ENCODE measurements at places on chromosomes 2 and 18.

DNA sequence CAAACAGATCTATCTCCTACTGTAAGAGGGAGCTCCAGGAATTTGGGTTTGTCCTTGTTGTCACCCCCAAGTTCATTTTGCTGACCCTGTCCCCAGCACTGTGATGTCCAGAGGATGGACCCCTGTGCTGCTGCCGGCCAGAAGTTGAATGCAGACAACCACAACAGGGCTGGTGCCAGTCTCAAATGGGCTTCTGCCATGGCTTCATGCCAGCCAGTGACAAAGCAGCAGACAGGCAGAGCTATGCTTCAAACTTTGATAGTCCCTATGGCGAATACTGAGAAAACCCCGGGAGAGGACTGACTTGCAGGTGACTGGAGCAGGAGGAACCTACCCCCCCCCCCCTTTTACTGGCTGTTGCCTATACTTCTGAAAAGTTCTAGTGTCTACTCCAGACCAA lies 3.2 kb downstream of the SMAD7 start:
- H3K27me3 ChIP-seq, result no peaks in the 10 kb centered on the region
- peak overlapping the region; percentile 99 for H3K4me3 ChIP-seq
- H3K36me3 ChIP-seq, result peaks cover 33% of the 10 kb centered on the region
- H3K4me1 ChIP-seq, result peaks cover 25% of the 10 kb centered on the region
- peak overlapping the region; percentile 26 for H3K27ac ChIP-seq

- no peaks in the 10 kb centered on the region for H3K36me3 ChIP-seq
- DNase-seq, result no peak
- peaks cover 8% of the 10 kb centered on the region for H3K27me3 ChIP-seq
- no peaks in the 10 kb centered on the region for H3K4me1 ChIP-seq
- H3K27ac ChIP-seq, result no peak overlapping the region
- no peak overlapping the region for H3K4me3 ChIP-seq
Observed at GRCh38 chr2:206217166-206217565, 57.3 kb upstream of the ZDBF2 start.

- H3K27ac ChIP-seq, result no peak overlapping the region
- H3K4me1 ChIP-seq, result peaks cover 5% of the 10 kb centered on the region
- H3K27me3 ChIP-seq, result no peaks in the 10 kb centered on the region
- no peak overlapping the region for H3K4me3 ChIP-seq
- no peaks in the 10 kb centered on the region for H3K36me3 ChIP-seq
- no peak for DNase-seq
Observed at GRCh38 chr18:56256659-56257058, 381.7 kb downstream of the TXNL1 start.

DNA sequence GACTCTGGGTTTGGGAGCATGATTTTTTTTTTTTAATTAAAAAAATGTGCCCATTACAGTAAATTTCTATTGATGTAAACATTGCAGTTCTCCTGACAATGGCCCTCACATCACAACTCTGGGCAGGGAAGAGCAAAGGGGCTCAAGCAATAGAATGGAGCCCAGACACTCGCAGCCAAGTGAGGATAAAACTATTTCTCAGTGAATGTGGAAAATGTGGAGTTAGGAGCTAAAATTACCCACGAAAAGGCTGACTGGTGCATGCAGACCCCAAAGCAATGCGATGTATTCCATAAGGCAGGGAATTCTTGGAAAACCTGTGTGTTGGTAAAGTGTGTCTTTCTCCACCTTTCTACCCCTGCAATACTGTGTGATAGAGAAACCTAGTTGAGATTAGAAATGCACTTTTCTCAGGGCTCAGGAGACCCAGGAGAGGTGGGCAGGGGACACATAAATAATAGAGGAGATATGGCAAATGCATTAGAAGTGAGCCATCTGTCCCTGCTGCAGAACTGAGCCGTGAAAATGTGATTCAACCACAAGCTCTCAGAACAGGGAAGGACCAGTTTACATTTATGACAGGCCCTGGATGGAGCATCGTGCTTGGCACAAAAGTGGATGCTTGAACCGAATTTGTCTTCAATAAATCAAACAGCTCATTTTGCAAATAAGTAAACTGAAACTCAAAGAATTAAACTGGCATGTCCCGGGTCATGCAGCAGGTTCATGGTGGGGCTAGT lies 100.1 kb downstream of the MYCN start:
- no peak overlapping the region for H3K4me3 ChIP-seq
- H3K27me3 ChIP-seq, result no peaks in the 10 kb centered on the region
- H3K27ac ChIP-seq, result no peak overlapping the region
- no peaks in the 10 kb centered on the region for H3K36me3 ChIP-seq
- no peak for DNase-seq

DNA sequence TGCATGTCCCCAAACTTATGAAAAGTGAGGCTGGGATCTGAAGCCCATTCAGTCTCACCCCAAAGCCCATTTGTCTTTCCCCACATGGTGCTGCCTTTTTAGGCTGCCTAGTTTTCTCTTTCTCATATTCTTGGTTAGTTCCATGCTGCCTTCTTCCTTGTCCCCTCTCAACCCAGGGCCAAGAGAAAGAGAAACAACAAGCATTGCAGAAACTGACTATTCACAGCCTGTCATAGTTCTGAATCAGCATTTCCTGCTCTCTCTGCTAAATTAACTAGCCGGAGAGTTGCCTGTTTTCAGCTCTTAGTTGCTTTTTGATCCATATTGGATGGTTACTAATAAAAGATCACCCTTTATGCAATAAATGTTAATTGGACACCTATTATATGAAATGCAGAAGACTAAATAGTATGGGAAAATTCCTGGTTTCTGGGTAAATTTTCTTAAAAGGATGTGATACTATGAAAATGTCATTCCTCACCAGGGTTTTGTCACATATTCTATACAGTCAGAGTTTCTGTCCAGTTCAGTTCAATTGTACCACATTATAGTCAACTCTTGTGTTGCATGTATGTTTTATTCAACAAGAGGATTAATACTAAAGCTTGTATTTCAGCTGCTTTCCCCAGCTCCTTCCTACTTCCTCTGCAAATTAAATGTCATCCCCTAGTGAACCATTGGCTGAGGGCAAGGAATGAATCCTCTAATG lies 246.5 kb downstream of the GALR1 start:
- DNase-seq, result no peak
- H3K36me3 ChIP-seq, result no peaks in the 10 kb centered on the region
- H3K4me1 ChIP-seq, result no peaks in the 10 kb centered on the region
- H3K27ac ChIP-seq, result no peak overlapping the region
- H3K27me3 ChIP-seq, result no peaks in the 10 kb centered on the region

- H3K36me3 ChIP-seq, result peaks cover 2% of the 10 kb centered on the region
- DNase-seq, result peak; percentile 31
- peak overlapping the region; percentile 97 for H3K4me3 ChIP-seq
- H3K4me1 ChIP-seq, result peaks cover 1% of the 10 kb centered on the region
- peak overlapping the region; percentile 99 for H3K27ac ChIP-seq
- H3K27me3 ChIP-seq, result no peaks in the 10 kb centered on the region
Observed at GRCh38 chr2:32358111-32358482, 1.3 kb downstream of the BIRC6 start.

- DNase-seq, result no peak
- no peaks in the 10 kb centered on the region for H3K27me3 ChIP-seq
- H3K36me3 ChIP-seq, result no peaks in the 10 kb centered on the region
- peaks cover 8% of the 10 kb centered on the region for H3K4me1 ChIP-seq
- no peak overlapping the region for H3K27ac ChIP-seq
- H3K4me3 ChIP-seq, result no peak overlapping the region
Observed at GRCh38 chr2:43058726-43059110, 167.7 kb downstream of the ZFP36L2 start.

DNA sequence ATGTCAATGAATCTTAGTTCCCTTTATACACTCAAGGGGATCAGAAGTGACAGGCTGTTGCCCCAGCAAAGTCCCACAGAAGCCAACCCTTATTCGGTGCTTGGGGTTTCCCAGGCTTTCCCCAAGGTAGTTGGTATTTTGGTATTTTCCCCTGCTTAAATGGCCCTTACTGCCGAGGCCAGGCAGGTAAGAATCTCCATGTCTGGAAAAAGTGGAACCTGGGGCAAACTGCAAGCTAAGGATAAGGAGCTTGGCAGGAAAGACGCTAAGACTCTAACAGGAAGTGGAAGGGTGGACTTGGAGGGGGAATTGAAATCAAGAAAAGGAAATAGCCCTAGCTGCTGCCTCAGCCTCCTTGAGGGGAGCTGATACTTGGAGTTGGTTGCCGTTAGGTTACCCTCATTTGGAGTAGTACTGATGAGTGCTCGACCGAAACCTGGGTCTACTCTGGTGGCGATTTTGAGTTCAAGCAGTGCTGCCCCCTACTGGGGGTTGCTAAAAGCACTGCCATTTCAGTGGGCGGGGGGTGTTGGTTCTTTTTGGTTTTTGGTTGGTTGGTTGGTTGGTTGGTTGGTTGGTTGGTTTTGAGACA lies 3.3 kb upstream of the GPBAR1 start:
- no peak overlapping the region for H3K27ac ChIP-seq
- H3K36me3 ChIP-seq, result peaks cover 29% of the 10 kb centered on the region
- peaks cover 14% of the 10 kb centered on the region for H3K4me1 ChIP-seq
- no peak overlapping the region for H3K4me3 ChIP-seq
- no peak for DNase-seq
- no peaks in the 10 kb centered on the region for H3K27me3 ChIP-seq

GRCh38 chr2:30981510-30981909 lies 156.7 kb downstream of the GALNT14 start:
- no peak overlapping the region for H3K4me3 ChIP-seq
- no peak overlapping the region for H3K27ac ChIP-seq
- no peak for DNase-seq
- no peaks in the 10 kb centered on the region for H3K4me1 ChIP-seq

DNA sequence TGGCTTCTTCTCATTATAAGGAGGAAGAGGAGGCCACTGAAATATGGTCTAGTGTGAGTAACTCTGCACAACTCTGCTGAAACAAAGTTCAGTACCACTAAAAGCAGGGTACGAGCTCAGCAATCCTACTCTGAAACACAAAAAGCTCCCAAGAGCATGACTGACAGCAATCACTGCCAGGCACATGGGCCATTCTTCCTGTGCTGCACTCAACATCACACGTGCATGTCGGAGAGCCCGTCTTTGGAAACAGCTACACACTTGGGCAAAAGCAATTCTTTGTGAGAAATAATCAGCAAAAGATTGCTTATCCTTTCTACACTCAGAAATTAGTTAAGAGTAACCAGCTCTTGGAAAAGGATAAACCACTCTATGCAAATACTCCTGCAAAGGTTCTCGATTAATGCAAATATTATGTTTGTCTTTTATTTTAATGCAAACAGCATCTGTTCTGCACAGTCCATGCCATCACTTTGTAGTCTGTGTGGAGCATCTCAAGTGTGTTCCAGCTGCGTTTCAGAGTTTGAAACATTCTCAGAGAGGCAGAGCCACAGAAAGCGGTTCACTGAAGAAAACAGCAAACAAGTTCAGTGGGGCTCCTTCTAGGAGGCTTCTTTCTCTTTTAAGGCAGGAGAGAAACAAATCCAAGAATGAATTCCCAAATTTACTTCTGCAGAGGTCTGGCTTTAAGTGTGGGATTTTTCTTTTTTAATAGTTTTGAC lies 145.0 kb downstream of the HDAC4 start:
- no peaks in the 10 kb centered on the region for H3K27me3 ChIP-seq

GRCh38 chr18:9513971-9514512 lies 38.7 kb downstream of the RALBP1 start:
- H3K27me3 ChIP-seq, result no peaks in the 10 kb centered on the region
- H3K4me3 ChIP-seq, result no peak overlapping the region
- H3K36me3 ChIP-seq, result peaks cover 2% of the 10 kb centered on the region
- H3K27ac ChIP-seq, result peak overlapping the region; percentile 80
- DNase-seq, result peak; percentile 75

GRCh38 chr2:676647-677055 lies 555 bp downstream of the TMEM18 start:
- H3K4me3 ChIP-seq, result peak overlapping the region; percentile 70
- H3K4me1 ChIP-seq, result peaks cover 19% of the 10 kb centered on the region
- peak overlapping the region; percentile 73 for H3K27ac ChIP-seq
- H3K36me3 ChIP-seq, result 0 out of 2 replicates have a peak, but pooled peaks cover 2% of the 10 kb centered on the region
- peak; percentile 98 for DNase-seq

DNA sequence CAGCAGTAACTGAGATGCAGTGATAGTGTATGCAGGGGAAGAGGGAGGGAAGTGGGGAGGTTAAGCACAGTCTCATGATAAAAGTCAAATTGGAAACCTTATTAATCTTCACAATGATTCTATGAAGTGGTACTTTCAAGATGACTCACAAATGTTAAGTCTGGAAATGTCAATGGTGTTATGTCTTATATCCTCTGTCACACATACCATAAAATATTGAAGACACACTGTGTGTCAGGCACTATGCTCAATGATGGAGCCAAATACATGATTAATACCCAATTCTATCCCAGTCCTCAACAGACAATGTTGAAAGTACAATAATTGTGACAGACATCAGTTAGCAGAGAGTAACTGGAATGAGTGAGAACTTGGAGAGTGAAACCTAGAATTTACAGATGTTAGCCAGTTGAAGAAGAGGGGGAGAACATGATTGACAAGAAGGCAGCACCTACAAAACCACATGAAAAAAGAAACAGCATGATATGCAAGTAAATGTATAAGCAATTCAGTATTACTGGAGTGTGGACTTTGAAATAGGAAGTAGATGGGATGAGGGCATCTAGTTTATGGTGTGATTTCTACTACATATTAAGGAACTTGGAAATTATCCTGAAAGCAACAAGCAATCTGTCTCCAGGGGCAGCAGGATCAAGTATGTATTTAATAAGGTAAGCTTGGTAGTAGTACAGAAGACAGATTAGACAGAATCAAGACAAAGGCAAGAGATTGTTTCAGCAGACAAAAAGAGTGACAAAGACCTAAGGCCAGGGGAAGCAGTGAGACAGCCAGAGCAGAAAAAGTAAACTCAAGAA lies 107.6 kb downstream of the STRN start:
- peaks cover 11% of the 10 kb centered on the region for H3K36me3 ChIP-seq
- no peak for DNase-seq
- H3K4me1 ChIP-seq, result no peaks in the 10 kb centered on the region
- no peaks in the 10 kb centered on the region for H3K27me3 ChIP-seq

DNA sequence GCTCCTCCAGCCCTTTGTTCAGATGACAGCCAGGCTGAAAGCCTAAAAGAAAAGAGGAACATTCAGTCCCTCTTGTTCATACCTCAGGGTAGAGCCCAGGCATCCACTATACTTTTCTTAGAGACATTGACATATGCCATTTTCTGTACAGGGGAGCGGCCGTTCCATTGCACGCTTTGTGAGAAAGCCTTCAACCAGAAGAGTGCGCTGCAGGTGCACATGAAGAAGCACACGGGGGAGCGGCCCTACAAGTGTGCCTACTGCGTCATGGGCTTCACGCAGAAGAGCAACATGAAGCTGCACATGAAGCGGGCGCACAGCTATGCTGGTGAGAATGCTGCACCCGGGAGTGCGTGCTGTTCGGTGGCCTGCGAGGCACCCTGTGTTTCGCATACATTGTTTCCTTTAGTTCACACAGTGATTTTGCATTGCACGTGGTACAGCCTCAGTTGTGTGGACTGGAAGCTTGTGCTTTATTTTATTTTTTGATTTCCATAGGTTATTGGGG lies 138.2 kb downstream of the ZNF236 start:
- H3K36me3 ChIP-seq, result peaks cover 33% of the 10 kb centered on the region
- H3K27me3 ChIP-seq, result no peaks in the 10 kb centered on the region
- DNase-seq, result no peak
- H3K4me1 ChIP-seq, result no peaks in the 10 kb centered on the region
- no peak overlapping the region for H3K4me3 ChIP-seq

DNA sequence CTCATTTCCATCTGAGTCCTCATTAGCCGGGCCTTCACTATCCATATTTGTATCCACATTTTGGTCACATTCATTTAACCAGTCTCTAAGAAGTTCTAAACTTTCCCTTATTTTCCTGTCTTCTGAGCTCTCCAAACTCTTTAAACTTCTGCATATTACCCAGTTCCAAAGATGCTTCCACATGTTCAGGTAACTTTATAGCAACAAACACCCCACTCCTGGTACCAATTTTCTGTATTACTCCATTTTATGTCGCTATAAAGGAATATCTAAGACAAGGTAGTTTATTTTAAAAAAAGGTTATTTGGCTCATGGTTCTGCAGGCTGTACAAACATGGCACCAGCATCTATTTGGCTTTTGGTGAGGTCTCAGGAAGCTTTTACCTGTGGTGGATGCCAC lies 38.8 kb upstream of the AGFG1 start:
- no peak overlapping the region for H3K4me3 ChIP-seq
- H3K4me1 ChIP-seq, result no peaks in the 10 kb centered on the region
- H3K27ac ChIP-seq, result no peak overlapping the region

Data from IMR-90 (cell line).